Breast epithelium (tissue), 4 donors: ENCODE measurements at places on chromosomes 11 and 22. TPM values are rescaled to one million over a fixed set of nuclear protein-coding genes. Genes with fewer than 3 reads are reported as not detected.

Gene DEPDC7
- 0.64 TPM for total RNA-seq

DNA sequence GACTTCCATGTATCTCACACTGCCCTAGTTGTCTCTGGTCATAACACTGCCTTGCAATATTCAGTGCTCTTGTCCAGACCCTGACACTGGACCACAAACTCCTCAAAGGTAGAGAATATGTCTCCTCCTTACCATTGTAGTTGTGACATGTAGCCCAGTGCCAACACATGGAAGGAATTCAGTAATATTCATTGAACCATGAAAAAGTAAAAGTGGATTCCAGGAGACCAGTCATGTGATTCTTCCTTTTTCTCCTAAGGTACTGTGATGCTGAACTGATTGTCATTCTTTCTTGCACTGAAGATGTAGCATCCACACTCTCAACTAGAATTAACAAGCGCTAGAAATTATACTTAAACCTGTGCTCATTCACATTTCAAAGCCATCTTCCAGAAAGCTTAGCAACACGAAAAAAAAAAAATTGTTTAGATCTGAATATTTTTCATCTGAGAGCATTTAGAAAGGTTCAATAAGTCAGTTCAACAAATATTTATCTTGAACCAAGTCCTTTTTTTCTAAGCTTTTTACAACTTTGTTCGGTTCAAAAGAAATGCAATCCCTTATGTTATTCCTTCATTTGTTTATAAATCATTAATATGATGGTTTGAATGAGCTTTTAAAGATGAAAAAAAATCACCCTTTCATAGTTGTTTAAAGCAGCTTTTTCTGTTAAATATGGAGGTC, 224.7 kb upstream of the BLID start:
- DNase-seq = no peak

GRCh38 chr22:19138217-19139000, 6.0 kb downstream of the ESS2 start:
- DNase-seq = no peak

GRCh38 chr11:29333993-29334775, 682.6 kb downstream of the KCNA4 start:
- no peak for DNase-seq

DNA sequence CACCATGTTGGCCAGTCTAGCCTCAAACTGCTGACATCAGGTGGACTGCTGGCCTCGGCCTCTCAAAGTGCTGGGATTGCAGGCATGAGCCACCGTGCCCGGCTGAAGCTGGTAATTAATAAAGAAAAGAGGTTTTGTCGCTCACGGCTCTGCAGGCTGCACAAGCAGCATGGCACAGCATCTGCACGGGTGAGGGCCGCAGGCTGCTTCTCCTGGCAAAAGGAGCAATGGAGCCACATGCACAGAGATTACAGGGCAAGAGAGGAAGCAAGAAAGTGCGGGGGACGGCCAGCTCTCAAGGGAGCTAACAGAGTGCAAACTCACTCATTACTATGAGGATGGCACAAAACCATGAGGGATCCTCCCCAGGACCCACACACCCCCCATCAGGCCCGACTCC, 4.7 kb upstream of the PARVB start:
- no peak for DNase-seq

DNA sequence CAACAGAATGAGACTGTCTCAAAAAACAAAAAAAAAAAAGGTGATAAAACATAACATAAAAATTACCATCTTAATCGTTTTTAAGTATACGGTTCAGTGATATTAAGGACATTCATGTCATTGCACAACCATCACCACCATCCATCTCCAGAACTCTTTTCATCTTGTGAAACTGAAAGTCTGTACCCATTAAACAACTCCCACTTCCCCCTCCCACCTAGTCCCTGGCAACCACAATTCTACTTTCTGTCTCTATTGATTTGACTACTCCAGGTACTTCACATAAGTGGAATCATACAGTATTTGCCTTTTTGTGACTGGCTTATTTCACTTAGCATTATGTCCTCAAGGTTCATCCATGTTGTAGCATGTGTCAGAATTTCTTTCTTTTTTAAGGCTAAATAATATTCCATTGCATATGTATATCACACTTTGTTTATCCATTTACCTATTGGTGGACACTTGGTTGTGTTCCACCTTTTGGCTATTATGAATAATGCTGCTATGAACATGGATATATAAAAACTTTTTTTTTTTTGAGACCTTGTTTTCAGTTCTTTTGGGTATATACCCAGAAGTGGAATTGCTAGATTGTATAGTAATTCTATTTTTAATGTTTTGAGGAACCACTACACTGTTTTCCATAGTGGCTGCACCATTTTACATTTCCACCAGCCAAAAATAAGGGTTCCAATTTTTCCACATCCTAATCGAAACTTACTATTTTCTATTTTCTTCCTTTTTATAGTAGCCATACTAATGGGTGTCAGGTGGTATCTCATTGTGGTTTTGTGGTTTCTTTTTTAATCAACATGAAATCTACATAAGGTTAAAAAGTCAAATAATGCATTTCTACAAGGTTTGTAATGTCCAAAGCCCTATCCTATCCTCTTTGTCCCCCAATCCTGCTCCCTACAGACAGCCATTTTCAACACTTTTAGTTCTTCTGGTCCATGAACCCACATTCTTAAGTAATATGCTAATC, 23.4 kb upstream of the PIK3C2A start:
- no peak for DNase-seq

DNA sequence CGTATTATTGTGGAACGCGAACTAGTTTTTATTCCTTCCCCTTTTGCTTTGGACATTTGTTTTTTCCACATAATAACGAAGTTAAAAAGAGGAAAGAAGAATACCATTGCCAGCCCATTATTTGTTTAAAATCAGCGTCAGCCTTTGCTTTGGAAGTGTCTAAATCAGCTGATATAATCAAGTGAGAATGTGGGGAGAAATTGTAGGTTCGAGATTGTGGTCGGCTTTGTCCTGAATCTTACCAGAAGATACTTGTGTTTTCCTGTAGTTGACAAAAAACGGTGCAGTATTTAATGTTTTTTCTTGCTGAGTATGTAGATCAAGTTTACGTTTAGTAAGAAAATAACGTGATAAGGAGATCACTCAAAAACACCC, 935 bp downstream of the ZNF143 start:
- no peak for DNase-seq

DNA sequence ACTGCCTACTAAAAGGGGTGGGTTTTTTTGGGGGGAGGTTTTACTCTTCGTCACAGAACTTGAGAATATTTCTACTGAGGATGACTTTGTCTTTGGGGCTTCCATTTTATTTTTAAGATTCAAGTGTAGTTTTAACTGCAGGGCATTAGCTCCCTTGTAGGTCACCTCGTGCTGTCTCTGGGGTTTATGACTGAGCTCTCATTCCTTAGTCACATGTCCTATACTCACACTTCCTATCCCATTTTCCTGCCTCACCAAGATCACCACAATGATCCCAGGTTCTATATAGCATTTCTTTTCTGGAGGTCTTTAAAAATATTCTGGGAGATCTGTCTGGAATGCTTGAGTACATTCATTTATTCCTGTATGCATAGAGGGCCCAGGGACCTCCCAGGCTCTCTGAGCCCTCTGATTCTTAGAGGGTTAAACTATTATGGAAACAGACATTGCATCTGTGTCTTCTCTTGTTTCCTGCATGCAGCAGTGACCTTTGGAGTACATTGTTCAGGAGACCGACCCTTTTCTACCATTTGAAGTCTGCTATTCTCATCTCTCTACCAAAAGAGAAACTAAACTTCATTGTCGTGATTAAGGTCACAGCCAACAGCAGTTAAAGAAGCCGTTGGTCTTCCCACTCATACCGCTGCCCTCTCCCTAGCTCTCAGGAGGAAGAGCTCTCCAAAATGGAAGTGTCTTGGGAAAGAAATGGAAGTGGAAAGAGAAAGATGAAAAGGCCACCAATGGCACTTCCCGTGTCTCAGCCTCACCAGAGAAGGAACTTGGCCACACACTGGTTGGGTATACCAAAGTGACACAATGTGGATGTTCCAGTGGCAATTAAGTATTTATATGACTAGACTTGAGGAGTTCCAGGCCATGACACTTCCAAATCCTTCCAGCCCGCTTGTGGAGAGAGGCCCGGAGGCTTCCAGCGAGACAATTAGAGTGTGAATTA, 77.5 kb downstream of the ZBTB16 start:
- no peak for DNase-seq

- no peak for DNase-seq
Measured at GRCh38 chr11:120261931-120262330, 22.0 kb downstream of the POU2F3 start.

Gene SLC35E4
- total RNA-seq = 3.4 TPM

GRCh38 chr22:45970705-45971407, 6.1 kb downstream of the WNT7B start:
- no peak for DNase-seq

DNA sequence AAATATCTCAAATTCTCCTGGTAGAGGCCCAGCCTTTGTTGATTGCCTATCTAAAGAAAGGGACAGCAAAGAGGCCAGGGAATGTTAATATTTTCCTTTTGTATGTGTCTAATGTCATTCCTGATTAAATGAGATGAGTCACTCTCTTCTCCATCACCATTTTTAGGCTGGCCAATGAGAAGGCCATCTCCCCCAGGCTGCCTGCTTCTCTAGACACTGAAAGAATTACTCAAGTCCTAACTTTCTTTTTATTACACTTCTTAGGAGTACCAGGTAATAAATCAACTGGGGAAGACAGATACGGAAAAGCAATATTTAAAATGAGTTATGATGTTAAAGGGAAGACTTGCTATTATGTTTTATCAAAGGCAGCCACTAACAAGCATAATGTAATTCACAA, 259.2 kb upstream of the SORL1-AS1 start:
- no peak for DNase-seq

GRCh38 chr11:64553554-64554201, 37.3 kb upstream of the SLC22A12 start:
- no peak for DNase-seq

DNA sequence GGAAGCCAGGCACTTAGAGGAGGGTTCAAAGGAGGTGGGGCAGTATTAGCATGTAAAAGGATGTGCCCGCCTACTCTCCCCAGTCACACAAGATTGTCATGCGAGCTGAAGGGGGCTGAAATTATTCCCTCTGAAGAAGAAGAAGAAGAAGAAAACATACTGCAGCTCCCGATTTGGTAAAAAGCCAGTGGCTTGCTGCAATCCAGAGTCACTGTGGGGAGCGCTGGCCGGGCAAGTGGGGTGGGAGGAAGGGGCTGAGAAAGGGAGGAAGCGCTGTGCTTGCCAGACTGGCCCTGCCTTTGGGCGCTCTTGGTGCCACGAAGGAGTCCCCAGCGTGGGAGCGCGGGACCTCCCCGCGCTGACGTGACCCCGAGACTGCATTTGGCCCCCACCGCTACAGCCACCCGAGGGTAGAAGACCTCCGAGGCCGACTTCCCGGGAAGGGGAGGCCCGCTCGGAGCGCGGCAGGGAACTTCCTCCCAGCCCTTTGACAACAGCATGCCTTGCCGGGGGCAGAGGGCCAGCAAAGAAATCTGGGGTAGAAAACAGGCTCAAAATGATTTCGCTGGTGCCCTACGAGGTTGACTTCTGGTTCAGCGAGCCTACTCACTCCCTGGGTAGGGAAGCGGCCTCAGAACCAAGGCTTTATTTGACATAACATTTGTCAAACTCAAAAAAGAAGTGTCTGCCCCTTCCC, 906.3 kb downstream of the DLG2 start:
- no peak for DNase-seq

DNA sequence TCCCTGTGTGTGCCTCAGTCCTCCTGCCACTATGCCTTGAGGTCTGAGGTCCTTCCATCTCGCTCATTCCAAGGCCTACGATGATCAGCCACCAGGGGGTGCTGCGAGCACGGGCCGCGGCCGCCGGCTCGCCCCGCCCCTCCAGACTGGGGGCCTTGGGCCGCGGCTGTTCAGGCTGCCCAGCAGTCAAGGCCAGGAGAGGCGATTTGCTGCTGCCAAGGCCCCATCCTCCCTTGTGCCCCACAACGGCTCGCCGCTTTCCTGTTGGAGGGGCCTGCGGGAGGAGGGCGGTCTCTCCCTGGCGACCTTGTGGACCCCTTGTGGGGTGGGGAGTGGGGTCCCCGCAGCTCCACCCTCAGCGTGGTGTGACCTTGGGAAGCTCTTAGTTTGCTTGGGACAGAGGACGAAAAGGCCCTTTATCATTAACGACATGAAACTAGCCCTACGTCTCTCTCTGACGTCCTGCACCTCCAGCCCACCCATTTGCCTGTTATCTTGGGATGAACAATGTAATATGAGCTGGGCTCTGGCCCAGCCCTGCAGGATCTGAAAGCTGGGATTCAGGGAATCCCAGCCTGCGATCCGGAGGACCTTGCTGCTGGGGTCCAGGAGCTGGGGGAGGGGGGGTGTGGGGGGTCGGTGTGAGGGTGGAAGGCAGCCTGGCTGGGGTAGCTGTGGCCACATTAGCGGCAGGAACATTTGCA, 5.3 kb upstream of the GALR3 start:
- DNase-seq = peak; percentile 84

DNA sequence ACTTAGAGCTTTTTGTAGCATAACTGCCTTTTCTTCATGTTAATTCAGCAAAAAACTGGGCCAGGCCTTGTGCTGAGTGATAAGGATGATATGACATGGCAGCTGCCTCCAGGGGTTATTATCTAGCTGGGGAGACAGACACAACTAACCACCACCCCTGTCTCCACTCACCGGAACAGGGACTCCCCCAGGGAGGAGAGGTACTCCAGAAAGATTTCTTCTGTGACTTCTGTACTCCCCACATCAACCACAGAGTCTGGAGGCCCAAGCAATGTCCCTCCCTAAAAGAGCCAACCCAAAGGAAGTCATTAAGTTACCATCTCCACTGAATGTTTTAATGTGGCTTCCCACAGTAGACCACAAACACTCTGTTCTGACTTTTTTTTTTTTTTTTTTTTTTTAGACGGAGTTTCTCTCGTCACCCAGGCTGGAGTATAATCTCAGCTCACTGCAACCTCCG, 14.3 kb upstream of the PMM1 start:
- no peak for DNase-seq

GRCh38 chr22:26170795-26171580, 1.7 kb downstream of the SEZ6L start:
- DNase-seq = no peak

GRCh38 chr11:111353776-111354600, 25.1 kb downstream of the POU2AF1 start:
- no peak for DNase-seq

DNA sequence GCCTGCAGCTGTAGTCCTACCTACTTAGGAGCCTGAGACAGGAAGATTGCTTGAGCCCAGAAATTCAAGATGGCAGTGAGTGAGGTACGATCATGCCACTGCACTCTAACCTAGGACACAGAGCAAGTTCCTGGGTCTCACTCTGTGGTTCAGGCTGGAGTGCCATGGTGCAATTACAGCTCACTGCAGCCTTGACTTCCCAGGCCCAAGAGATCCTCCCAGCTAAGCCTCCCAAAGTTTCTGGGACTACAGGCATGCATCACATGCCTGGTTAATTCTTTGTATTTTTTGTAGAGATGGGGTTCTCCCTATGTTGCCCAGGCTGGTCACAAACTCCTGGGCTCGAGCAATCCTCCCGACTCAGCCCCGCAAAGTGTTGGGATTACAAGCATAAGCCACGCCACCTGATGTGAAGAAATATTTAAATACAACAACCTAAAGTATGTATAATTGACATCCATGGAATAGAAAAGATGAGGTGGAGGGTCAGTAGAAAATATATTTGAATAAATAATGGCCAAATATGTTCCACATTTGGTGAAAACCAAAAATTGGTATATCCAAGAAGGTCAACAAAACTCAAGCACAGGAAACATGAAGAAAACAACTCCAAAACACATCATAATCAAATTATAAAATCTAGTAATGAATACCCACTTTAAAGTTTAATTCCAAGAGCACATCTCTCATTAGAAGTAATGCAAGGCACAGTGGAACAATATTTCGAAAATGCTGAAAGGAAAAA, 47.9 kb upstream of the IGLL5 start:
- DNase-seq = no peak

Gene ABCC8
- total RNA-seq = 3.8 TPM
